ENCODE measurements at places on chromosomes 4 and X.

- DNase-seq: no peak
Measured at GRCh38 chr4:168558599-168558998, 61.7 kb downstream of the PALLD start.

DNA sequence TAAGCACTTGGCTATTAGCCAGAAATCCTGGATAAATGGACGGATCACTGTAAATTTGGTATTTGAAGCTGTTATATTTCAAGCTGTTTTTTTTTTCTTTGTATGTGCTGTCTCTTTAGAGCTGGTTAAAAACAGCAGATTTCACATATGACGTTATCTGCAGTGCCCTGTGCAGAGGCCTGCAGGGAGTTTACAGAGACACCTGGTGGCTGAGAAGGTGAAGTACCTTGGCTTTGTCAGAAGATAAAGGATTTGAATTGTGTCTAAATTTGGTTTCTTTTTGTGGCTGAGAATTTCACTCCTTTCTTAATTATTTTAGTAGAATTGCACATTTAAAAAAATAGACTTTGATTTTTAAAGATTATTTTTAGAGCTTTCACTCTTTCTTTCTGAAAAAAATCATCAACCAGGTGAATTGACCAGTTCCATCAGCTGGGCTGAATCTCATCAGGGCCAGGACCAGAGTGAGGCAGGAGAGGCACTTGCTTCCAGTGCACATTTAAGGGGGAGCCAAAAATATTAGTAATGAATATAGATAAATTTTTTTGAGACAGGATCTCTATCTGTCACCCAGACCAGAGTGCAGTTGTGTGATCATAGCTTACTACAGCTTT, 9.6 kb upstream of the CHRNA9 start:
- peak; percentile 41 for DNase-seq

DNA sequence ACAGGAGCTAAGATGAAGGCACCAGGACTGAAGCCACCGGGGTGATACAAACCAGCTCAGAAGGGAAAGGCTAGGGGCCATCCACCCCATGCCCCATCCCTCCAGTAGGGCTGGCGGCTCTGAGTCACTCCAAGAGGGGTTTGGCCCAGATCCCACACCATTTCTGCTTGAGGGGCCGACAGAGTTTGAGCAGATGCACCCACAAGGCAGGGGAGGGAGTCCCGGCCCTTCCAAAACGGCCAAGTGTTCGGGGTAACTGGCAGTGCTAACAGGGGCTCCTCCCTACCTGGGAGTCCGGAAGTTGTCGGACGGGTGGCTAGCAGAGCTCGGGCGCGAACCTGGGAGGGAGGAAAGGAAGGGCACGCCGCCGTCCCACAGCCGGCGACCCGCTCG, 412 bp downstream of the SLC10A3 start:
- DNase-seq: no peak

GRCh38 chr4:104492183-104492771, 2.4 kb downstream of the CXXC4 start:
- DNase-seq: peak; percentile 29

DNA sequence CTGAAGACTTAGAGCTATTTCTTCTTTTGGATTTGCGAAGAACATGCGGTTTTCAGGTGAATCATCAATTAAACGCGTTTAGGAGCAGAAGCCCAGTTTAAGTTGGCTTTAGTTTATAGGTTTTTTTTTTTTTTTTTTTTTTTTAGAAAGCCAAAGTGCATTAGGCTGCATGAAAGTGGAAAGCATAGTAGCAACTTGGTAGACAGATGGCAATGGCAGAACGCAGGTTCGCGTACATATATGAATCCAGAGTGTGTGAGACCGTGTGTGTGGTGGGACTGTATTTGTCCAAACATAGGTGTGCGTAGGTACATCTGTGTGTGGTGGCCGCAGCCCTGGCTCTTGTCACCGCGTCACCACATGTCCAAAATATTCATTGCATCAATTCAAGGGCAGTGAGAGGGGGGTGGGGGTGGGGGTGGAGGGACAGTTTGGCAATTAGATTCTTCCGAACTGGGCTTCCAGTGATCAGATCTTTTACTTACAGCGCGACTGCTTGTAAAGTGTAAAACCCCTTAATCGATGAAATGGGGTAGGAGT, 901 bp downstream of the JADE1 start:
- DNase-seq: no peak

DNA sequence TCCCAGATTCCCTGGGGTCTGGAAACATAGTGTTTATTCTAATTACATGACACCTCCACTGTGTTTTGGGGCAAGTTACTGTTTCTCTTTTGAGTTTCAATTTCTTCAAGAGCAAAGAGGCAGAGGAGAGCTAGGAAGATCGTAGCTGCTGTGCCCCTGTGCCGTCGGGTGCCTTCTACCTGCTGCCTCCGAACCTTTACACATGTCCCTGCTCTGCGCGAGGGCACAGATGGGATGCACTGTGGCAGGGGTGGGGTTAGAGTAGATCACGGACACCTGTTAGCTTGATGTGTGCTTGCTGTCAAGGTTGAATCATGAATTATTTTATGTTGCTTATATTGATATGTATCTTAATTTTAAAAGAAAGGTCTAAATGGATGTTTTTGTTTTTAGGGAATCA, 71.1 kb upstream of the MSANTD1 start:
- no peak for DNase-seq

GRCh38 chrX:118538386-118538785, 42.8 kb downstream of the DOCK11 start:
- DNase-seq: no peak

- DNase-seq: no peak
Measured at GRCh38 chr4:189206953-189207352, 733.7 kb upstream of the FRG1 start.

DNA sequence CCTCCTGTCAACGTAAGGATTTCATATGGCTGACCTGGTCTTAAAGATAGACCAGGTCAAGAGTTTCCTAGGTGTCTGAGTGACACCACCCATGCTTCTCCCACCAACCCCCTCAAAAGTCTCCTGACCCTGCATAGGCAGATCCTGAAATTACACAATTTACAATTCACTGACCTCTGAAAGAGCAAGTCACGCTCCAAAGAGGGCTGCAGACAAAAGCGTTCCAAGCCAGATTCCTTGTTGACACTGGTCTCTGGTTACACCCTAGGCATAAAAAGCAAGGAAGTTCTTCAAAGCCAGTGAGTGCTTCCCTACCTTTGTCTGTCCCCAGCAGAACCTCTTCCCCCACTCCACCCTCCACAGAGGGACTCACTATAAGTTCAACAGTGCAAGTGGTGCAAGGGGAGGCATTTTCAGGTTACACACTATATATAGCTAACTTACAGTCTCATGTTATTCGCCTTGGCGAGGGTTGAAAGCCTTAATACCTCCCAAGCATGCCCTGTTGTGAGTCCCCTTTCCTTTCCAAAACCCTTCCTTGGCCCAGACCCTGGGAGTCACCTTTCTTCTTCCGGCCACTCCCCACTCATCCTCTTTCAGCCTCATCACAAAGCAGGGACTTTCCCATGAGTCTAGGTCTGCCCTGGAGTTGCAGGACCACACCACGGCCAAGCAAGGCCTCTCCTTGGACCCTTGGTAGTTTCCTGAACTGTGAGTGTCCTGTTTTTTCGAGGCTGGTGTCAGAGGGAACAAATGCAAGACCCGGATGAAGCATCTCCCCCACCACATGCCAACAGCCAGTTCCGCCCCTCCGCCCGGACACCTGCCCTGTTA, 58.0 kb upstream of the KLF3 start:
- no peak for DNase-seq

DNA sequence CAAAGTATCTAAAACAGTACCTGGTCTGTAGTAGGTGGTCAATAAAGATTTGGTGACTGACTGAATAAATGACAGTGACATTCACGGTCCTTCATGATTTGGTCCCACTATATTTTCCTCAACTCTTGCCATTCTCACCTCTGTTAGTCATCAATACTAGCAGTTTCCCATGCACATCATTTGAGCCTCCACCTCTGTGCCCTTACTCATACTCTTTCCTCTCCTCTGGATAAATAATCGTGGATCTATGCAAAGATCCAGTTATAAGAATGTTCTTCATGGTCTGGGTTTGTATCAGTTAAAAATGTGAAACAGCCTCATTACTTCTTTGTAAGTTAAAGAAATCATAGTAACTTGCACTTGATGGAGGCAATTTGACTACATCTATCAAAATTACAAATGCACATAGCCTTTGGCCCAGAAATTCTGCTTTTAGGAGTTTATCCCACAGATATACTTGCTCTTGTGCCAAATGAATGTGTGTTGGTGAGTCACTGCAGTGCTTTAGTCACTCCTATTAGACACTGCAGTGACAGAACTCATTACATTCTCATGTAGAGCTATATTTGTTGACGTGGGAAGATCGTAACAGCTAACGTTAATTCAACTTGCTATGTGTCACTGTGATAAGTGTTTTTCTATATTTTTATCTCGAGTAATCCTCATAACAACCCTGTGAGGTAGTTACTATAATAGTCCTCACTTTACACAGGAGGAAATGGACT, 121.9 kb upstream of the SMIM10 start:
- DNase-seq: no peak

DNA sequence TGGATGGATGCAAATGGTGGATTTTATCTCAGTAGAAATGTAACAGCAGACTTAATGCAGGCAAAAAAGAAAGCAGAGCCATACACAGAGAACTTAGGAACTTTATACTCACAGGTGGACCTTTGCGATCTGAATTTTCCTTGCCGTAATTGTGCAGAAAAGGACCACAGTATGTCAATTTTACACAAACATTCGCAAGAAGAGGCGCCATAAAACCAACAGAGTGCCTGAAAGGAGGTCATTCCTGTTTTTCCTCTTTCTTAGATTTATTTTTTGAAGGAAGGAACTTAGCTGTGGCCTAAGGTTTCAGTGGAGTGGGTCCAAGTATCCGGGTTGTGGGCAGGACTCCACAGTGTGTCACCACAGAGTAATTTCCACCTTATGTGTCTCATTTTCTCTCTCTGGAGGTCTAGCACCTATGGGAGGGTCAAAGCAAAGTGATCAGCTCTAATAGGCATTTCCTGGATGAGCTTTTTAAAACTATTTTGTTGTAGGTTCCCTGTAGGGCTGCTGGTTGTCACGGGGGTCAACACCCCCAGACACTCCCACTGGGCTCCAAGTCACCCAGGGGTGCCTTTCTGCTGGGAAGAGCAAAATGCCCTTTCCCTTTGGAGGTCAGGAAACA, 24.7 kb upstream of the PBDC1 start:
- DNase-seq: no peak

DNA sequence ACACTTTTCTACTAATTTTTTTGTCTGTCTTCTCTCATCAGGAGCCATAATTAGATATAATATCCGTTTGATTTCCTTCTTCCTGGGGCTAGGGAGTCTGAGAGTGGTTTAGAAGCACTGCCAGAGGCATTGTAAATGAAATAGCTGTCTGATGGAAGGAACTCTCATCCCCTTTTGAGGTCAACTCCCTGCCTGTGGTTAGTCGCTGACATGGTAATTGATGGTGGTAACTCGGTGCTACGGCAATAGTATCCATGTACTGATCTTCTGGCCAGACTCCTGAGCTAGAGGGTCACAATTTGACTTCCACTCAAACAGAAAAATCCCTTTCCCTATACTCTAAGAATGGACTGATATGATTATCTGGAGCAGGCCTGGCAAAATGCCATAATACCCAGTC, 108.1 kb upstream of the TRPC5 start:
- no peak for DNase-seq

- DNase-seq: no peak
Measured at GRCh38 chrX:107552930-107553329, 75.4 kb upstream of the PRPS1 start.

- DNase-seq: no peak
Measured at GRCh38 chrX:30151964-30152363, 63.4 kb upstream of the MAGEB2 start.

DNA sequence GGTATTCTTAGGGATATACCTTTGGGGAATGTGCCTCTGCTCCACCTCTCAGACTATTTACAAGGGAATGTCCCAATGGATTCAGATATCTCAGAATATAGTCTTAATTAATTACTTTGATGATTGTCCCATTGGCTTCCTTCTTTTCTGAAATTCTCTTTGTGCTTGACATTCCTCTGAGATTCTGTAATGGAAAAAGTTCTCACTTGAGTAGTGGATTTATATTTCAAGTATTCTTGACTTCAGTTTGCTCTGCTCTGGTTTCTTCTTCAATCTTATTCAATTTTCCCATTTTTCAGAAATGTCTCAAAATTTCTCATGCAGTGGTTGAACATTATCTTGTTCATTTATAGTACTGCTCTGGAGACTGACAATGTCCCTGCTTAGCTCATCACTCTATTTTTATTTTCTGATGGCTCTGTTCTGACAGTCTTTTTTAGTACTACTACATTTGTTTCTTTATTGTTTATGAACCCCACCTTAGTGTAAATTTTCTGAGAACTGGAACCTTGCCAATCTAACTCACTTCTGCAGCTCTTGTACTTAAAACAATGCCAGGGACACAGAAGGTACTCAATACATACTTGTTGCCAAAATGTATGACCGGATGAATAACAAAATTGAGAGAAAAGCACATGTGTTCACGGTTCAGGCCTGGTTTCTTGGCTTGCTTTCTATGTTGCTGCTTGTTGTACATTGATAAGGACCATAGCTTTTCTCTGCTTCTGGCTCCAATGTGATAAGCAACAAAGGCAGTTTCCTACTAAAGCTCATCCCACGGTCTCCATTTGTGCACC, 471.7 kb downstream of the GASK1B start:
- DNase-seq: no peak

DNA sequence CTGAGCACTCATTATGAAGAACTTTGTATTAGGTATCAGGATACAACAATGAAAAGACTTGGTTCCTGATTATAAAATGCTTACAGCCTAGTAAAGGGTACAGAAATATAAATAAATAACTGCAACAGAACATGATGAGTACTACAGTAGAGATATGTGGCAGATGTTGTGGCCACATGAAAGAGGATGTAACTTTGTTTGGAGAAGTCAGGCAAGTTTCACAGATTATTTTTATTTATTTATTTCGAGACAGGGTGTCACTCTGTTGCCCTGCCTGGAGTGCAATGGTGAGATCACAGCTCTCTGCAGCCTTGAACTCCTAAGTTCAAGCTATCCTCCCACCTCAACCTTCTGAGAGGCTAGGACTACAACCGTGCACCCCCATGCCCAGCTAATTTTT, 15.8 kb upstream of the UBE2K start:
- DNase-seq: no peak

DNA sequence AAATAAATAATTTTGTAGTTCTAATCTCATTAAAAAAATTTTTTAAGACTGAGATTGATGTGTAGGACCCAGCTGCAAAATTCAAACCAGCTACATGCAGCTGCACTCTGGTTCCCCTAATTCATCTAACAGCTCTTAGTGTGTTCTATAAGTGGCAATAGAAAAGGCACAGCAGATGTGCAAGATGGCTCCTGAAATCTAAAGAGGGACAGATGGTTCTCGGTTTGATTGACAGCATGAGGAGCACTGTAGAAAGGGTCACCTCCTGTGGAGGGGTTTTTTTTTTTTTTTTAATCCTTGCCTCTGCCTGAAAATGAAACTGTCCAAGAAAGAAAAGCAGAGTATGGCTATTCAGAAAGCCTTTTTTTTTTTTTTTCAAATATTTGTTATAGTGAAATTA, 16.9 kb upstream of the OCIAD1 start:
- DNase-seq: no peak

- peak; percentile 14 for DNase-seq
Measured at GRCh38 chrX:110004215-110004614, 1.3 kb downstream of the TMEM164 start.

GRCh38 chr4:41455206-41455605, 82.8 kb upstream of the LIMCH1 start:
- DNase-seq: no peak
